ENCODE measurements at places on chromosomes 2 and 18.

- no peak for DNase-seq
Observed at GRCh38 chr2:127552336-127552735, 16.9 kb downstream of the MYO7B start.

DNA sequence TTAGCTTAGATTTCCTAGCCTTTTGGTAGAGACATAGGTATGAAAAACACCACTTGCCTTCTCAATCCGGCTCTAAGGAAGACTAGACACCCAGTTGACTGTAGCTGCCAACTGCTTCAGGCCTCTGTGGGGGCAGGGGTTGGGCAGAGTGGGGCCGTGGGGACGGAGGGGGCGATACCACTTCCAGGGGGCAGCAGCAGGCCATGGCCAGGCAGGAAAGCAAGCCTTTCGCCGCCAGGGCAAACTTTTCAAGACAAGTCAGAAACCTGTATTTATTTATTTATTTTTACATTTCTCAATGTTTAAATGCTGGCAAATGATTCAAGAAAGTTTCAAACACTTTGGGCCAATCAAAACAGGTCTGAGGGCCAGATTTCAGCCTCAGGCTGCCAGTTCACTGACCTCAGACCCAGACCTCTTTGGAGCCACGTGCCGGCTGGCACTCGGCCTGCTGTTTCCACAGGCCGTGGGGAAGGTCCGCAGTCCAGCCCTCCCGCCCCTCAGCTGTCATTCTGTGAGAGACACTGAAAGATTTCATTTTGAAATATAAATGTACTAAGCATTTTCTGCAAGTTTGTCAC is 63.8 kb downstream of the MEX3C start:
- DNase-seq = no peak

DNA sequence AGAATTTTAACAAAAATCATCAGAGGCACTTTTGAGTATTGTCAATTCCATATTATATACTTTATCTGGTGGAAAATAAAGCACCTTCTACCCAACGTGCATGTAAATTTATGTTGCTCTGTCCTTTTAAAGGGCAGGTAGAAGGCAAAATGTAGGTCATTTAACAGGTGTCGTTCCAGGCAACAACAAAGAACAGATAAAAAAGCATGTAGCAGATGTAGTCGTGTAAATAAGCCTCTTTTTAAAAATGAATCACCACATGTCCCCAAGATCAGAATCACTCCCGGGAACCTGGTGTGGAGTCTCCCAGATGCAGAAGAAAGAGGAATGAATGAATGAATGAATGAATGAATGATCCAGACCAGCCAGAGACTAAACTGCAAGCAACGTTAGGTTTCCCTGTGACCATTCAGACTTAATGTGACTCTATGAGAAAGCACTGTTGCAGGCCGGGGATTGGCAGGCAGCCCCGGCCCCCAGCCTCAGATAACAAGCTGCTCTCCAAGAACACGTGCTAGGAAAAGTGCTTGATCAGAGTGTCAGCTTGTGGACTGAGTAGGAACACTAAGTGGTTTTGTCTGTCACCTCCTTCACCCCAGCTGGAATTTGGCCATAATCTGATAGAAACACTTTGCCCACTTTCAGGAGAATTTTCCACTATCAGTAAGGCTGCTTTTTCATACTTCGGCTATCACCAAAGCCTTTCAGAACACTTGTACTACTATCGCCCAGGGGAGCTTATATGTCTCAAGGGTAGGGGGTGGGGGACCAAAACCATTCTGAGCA is 100.6 kb downstream of the CDK15 start:
- DNase-seq = no peak

DNA sequence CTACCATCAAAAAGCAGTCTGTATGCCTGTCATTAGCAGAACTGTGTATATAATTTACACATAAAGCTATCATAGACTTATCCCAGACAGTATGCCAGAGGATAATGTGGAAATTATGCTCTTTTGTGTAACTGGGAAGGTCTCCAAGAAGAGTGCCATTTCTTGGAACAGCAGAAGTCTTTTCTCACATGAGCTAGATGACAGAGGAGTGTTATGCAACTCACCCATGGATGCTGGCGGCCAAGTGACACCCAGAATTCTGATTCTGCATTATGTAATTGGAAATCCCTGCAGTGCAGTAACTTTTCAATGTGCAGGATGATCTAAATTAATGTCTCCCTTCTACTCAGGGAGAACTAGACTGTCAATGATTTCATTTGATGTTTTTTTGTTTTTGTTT is 160.0 kb downstream of the UBE2E3 start:
- DNase-seq = no peak

- no peak for DNase-seq
Observed at GRCh38 chr2:86037141-86037794, 68.4 kb downstream of the POLR1A start.

DNA sequence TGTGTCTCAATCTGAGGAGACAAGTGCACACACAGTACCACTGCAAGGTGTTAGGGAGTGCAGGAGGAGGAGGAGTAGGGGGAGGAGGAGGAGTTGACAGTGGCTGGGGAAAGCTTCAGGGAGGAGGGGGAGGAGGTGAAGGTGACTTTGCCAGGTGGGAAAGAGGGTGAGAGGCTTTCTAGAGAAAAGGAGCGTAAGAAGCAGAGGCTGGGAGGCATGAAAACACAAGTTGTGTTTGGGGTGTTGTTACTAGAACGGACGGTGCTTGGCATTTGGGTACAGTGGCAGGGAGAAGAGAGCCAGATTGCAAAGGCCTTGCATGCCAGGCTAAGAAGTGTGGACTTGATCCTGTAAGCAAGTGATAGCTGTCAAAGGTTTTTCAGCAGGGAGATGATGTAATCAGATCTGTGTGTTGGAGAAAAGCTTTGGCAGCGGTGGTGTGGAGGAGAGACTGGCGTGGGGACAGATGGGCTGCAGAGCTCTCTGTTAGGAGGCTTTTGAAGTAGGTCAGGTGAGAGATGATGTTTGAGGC is 16.2 kb downstream of the TANC1 start:
- no peak for DNase-seq

DNA sequence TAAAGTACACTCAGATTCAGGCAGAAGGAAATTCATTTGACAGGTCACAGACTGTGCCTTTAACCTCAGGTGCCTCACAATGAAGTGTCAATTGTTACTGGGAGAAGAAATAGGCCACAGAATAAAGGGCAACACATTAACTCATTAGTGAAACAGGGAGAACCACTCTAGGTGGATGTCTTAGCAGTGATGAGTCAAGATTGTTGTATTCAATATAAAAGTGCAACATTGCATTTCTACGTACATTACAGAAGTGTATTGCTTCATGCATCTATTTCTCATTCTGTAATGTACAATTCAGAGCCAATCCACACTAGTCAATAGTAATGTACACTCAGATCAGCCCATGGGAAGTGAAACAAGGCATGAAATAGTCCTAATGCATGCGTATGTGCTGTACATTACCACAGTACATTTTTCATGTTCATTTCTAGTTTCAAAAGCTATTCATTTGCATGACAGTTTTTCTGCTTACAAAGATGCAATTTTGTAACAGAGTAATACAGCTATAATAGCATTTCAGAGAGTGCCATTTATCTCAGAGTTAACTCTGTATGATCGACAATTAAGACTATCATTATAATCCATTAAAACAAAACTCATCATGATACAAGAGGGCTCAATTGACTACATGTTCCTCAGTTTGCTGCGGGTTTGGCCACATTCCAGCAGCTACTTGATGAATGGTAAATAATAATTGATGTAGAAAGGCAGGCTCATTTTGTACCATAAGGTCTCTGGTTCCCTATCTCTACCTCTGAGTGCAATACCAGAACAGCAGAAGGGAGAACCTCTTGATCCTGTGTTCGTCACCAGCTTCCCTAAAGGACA is 12.2 kb upstream of the ARL5A start:
- no peak for DNase-seq

DNA sequence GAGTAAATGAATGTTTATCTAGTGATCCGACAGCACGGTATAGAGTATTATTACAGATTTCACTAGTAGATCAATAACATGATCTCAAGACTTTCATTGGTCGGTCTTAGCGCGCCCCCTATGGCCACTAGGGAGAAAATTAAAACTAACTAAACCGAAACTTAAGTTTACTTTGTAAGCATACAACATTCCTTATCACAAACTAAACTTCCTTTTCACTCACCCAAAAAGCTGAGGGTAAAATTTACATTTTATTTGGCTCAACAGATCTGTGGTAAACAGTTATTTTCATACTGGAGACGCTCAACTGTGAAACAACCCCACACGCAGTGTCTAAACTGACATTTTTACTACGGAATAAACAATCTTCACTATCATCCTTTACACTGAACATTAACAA is 215.6 kb upstream of the MAP2 start:
- no peak for DNase-seq

DNA sequence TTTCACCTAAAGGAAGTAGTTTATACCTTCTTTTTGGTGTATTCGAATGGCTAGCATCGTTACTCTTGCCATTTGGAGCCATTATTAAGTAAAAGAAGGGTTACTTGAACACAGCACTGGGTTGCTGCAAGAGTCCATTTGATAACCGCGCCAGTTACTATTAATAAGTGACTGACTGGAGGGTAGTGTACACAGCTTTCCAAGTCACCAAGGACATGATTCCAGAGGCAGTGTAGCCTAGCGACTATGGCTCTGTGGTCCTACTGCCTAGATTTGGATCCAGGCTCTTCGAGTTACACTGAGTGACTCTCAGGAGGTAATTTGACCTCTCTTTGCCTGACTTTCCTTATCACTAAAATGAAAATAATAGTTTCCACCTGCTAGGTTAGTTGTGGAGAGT is 206.8 kb downstream of the MEIS1 start:
- DNase-seq = no peak

DNA sequence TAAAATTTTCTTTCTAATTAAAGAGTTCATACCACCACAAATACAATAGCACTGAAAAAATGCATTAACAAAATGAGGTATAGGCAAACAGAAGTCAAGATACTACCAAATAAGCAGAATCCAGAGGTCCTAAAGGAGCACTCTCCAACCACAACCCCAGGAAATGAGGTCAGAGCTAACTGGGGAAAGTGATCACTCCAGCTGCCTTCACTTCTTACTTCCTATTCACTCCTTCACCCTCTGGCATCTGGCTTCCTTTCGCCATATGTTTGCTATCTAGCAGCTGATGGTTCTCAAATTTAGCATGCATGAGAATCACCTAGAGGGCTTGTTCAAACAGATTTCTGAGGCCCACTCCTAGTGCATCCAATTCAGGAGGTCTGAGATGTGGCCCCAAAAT is 212.6 kb upstream of the ACVR2A start:
- no peak for DNase-seq

DNA sequence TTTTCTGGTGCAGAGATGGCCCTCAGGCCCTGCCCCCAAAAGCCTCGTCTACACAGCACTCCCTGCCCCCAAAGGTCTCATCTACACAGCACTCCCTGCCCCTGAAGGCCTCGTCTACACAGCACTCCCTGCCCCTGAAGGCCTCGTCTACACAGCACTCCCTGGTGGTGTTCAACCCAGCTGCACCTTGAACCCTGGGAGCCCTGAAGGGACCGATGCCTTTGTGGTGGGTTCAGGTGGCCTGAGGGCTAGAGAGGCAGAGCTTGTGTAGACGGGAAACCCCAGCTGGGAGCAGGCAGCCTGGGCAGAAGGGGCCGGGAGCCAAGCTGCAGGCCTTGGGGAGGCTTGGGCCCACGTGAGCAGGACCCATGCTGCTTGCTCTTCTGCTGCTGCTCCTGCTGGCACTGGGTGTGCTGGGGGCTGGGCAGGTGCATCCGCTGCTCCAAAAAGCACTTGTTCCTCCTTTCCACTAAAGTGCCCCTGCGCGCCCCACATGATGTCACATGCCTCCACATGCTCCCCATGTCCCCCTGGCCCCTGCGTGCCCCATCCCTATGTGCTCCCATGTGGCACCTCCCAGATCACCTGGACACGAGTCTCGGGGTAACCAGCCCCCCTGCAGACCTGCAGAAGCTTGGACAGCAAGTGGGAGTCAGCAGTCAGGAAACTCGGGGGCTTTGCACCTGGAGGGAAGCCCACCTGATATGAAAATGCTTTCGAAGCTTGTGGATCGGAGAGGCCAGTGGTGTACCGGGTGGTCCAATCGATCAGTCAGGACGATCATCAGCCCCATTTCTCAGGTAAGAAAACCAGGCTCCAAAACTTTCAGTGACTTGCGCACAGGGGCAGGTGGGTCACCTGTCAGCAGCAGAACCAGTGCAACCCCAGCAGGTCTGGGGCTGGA is 94.9 kb upstream of the CTDP1 start:
- DNase-seq = no peak

DNA sequence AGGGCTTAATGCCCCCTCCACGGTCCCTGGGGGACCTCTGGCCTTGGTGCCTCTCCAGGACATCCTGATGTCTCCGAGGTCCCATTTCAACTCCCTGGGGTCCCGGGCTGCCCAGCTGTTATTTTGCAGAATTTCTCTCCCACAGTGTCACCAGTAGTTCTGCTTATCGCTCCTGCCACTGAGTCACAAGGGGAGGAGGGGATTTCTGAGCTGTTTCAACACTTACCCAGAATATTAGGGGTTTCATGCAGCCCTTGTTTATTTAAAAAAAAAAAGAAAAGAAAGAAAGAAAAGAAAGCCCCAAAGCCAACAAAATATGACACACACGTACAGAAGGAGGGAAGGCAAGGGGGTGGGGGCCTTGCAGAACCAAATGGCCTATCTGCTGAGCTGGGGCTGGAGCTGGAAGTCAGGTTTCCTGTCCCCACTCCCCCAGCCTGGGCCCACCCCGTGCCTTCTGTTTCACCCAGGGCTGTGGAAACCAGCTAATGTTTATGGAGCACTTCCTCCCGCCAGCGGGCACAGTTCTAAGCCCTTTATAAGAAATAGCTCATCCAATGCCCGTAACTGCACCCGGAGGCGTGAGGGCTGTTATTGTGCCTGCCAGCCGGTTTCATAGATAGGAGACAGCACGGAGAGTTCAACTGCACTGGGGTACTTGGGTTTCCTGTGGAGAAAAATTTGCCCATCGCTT is 8.4 kb upstream of the ARID5A start:
- no peak for DNase-seq

GRCh38 chr2:109636317-109636716 is 22.2 kb downstream of the SOWAHC start:
- DNase-seq = no peak

- DNase-seq = no peak
Observed at GRCh38 chr2:59206361-59206760, 965.2 kb upstream of the FANCL start.

- DNase-seq = no peak
Observed at GRCh38 chr2:33511141-33511540, 34.7 kb downstream of the RASGRP3 start.

- DNase-seq = no peak
Observed at GRCh38 chr2:237304763-237305514, 109.0 kb downstream of the COL6A3 start.

GRCh38 chr2:98445177-98445682 is 572 bp downstream of the INPP4A start:
- peak; percentile 51 for DNase-seq

Measured in HuH-7.5 (cell line).